ENCODE measurements at places on chromosomes 6 and 20.

DNA sequence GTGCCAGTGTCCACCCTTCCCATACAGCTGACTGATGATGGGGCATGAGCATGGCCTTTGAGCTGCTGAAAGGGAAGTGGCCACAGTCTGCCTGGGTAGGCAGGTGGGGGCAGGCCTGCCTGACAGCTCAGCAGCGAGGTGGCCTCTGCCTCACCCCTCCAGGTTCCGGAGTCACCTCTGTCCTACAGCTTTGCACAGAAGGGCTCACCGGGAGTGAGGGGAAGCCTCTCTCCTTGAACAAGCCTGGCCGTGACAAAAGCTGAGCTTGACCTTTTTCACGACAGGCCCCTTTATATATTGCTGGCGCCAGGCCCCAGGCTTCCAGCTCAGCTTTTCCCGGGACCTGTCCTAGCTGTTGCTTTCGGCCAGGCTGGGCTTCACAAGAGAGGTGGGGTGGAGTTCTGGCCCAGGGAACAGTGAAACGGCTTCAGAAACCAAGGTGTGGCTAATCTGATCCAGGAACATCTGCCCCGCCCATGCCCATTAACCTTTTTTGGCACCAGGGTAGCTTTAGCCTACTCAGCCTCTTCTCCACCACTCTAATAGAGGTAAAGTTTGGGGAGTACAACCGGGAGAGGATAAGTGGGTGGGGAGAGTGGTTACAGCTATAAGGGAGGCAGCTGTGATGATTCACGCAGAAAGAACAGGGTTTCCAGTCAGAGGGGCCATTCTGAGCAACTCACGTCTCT is 42.9 kb downstream of the C6orf132 start:
- DNase-seq: no peak

DNA sequence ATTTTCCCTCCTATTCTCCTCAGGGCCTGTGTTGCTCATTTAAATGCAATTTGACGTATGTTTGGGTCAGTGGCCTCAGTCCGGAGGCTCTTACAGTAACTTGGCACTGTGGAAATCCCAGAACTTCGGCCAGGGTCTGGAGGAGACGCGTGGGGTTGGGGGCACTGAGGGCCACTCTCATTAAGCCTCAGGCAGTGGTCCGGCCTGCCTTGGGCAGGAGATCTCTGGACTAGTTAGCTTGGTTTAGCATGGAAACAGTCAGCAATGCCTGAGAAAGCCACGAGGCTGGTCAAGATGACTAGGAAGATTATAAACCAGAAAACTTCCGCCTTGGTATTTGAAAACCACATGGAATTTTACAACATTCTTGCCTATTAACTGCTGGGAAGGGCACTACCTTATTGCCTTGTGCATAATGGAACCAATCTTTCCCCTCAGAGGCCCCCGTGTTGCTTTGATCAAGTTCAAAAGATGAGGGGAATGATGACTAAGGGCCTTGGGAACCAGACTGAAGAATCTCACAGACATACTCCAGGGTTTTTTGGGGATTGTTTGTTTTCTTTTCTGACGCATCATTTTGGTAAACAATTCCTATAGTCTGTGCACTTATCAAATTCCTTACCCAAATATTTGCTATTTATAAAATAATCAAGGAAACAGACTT is 206.0 kb upstream of the PREP start:
- DNase-seq: no peak

- no peak for DNase-seq
Measured at GRCh38 chr20:5092765-5093339, 26.9 kb downstream of the PCNA start.

GRCh38 chr6:145689529-145689928 is 45.8 kb downstream of the EPM2A start:
- no peak for DNase-seq

- no peak for DNase-seq
Measured at GRCh38 chr6:47716207-47716606, 17.8 kb downstream of the ADGRF4 start.

DNA sequence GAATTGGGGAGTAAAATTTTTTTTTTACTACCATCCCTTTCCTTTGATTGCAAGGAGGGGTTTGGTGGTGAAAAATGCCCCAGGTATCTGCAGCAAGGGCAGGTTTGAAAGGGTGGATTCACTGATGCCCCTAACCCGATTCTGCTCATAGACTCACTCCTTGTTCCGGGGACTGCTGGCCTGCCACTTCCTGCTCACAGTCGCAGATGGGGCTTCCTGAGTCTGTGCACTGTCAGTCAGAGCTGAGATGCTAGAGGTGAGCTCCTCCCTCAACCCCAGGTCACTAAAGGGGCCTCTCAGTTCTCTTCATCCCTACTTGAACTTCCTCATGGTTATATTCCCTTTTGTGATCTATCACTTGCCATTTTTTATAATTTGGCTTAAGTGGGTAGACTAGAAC is 357.9 kb downstream of the FARS2 start:
- DNase-seq: no peak

GRCh38 chr6:64197246-64197645 is 561.6 kb downstream of the PHF3 start:
- no peak for DNase-seq

- no peak for DNase-seq
Measured at GRCh38 chr20:34282041-34282440, 21.1 kb downstream of the AHCY start.

DNA sequence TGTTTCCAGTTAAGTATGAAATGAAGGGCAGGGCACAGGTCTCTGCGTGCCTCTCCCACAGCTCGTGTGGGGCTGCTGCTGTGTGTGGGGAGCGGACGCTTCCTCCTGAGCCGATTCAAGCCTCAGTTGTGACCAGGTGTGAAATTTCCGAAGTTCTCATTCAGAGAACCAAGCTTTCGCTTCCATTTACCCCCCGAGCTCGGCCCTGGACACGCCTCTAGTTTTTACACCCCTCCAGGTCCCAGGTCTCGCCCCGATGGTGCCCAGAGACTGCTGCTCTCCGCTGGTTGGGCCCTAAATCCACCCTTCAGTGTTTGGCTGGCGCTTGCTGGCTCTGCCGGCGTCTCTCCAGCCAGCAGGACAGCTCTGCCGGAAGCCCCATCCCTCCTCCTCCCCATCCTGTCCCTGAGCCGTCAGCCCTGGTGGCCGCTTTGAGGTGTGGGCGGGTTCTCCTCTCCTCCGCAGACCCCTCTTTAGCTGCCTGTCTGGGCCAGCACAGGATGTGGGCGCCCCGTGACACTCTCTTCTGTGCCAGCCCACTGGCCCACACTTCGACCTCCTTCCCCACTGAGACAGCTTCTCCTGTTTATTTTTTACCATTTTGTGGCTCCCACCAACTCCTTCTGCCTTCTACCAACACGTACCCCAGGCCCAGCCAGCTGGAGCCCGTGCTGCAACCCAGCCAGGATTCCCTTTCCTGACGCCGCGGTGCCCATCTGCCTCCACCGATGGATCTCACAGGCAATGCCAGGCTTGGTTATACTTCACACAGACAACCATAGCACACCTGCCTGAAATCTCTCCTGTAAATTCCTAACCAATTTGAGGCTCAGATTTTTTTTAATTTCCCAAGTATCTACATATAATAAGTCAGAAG is 142.8 kb downstream of the DLL1 start:
- DNase-seq: no peak

GRCh38 chr6:55998576-55998975 is 123.2 kb upstream of the BMP5 start:
- no peak for DNase-seq

DNA sequence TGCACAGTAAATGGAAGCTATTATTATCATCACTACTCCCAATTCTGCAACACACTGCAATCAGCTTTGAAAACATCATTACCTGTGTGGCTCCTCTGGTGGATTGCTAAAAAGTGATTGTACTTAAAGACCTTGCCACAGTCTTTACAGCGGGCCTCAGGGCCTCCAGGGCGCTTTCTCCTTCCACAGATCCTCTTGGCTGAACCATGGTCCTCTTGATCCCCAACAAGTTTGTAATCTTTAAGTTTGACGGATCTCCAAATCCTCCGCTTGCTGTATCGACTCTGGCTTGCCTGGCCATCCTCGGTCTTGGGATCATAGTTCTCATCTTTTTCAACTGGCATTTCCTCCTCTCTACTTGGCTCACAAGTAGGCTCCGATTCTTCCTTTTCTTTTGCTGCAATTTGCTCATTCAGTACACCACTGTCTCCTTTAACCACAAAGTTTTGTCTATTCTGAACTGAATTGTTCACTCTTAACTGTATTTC is 2.0 kb downstream of the ZBTB24 start:
- no peak for DNase-seq

DNA sequence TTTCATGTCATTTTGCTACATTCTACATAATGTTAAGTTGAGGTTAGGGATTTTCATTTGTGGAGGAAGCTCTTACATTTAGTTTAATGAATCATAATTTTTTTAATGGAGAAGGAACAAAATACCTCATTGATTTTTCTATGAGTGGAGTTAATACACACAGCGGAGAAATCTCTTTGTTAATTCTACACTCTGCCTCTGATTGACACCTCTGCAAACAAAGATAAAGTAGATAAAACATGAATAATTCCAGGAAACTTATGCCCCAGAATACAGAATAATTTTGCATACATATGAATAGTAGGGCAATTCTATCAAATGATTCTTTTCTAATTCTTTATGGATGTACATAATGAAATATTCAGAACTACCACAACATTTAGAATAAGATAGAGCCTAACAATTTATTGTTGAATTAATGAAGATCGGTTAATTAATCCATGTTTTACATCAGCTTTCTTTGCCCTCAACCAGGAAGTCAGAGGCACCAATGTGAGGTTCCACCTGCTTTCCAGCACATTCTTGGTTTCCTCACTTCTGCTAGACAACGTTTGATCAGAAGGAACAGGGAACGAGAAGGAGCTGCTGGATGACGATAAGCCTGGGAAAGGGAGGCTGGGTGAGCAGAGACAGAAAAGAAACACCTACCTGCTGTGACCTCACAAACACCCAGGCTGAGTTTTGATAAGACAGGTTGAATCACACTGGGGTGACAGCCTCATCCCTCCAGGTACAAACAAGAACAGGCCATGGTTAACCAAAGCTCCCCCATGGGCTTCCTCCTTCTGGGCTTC is 4.3 kb downstream of the OR2H1 start:
- DNase-seq: no peak

- no peak for DNase-seq
Measured at GRCh38 chr6:148466158-148466557, 123.5 kb downstream of the SASH1 start.

GRCh38 chr6:95109212-95109611 is 468.1 kb upstream of the MANEA start:
- no peak for DNase-seq

DNA sequence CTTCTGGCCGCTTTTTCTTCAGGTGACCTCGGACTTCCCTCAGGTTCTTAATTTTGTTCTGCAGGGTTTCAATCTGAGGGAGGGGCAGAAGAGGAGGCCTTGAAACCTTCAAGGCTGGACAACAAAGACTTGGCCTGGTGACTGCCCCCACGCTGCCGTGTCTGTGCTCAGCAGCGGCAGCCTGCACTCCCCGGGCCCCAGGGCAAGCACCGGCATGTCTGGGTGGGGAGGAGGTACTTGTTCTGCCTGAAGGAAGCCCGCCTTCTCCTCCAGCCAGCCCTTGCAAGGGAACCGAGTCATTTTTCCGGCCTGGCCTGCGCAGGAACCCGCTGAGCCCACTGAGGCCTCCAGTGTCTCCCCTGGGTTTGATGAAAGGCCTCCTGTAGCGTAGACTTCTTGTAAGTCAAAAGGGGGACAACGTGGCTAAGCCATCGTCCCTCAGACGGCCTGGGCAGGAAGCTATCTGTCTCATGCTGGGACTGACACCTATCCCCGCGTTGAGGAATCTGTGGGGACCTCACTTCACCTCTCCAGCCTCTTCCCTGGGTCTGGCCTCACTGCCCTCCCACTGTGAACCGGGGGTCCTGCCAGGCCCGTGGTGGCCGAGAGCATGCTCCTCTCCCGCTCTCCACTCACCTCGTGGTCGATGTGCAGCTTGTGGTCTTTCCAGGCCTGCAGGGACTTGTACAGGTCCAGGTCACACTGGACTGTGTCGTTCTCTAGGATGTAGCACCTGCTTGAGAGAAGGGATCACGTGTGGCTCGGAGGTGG is 119.9 kb downstream of the SULF2 start:
- DNase-seq: no peak

DNA sequence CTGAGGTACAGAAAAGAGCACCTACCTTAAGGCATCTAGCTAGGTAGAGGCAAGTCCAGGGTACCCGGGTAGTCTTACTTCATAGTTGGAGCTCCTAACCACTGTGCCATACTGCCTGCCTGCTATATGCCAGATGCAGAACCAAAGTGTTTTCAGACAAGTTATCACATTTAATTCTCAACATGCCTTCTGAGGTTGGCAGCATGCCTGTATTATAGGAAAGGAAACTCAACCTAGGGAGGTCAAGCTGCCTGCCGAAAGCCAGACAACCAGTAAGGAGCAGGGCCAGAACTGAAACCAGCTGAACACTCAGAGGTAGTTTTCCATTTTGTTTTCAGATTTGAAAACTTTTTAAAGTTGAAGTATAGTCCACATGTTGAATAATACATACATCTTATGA is 5.4 kb downstream of the CTNNBL1 start:
- DNase-seq: no peak

GRCh38 chr20:13142143-13142542 is 78.9 kb upstream of the ISM1 start:
- DNase-seq: peak; percentile 76

DNA sequence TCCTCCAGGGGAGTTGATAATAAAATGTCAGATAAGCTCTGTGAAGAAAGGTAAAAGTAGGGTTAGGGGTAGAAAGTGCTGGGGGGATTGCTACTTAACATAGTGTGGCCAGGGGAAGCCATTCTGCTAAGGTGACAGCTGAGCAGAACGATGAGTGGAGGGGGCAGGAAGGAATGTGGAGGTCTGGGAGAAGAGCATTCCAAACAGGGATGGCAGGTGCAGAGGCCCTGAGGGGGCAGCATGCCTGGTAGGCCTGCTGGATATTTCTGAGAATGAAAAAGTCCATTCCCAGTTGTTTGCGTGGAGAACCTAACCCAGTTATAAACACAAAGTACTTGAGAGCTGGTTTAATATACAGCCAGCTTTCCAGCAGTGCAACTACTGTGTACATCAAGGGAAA is 9.3 kb downstream of the GFRA4 start:
- no peak for DNase-seq

DNA sequence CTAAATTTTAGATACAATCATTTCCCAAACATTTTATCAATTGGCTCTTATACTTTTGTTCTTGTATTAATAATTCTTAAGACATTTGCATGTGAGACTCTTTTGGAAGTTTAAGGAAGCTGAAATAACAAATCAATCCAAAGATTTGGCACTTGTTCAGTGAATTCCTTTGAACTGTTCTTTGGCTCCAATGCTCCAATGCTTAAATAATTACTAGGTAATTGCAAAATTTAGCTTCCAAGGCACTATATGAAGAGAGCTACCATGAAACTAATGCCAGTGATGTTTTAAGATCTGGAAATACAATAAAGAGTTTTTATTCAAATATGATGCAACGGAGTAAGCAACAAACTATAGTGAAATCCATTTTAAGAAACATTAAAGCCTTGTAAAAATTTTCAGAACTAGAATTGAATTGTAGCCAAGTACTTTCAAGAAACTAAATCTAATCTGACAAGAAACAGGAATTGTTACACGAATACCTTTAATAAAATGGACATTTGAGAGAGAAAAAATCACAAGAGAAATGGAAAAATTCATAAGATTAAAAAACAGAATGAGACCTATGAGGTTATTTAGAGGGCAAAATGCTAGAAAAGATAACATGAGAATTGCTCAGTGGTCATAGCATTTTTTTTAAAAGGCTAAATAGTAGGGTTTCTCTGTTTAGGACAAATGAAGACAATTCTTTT is 43.6 kb upstream of the SMLR1 start:
- DNase-seq: no peak
